ENCODE measurements at places on chromosomes 3 and 15.

DNA sequence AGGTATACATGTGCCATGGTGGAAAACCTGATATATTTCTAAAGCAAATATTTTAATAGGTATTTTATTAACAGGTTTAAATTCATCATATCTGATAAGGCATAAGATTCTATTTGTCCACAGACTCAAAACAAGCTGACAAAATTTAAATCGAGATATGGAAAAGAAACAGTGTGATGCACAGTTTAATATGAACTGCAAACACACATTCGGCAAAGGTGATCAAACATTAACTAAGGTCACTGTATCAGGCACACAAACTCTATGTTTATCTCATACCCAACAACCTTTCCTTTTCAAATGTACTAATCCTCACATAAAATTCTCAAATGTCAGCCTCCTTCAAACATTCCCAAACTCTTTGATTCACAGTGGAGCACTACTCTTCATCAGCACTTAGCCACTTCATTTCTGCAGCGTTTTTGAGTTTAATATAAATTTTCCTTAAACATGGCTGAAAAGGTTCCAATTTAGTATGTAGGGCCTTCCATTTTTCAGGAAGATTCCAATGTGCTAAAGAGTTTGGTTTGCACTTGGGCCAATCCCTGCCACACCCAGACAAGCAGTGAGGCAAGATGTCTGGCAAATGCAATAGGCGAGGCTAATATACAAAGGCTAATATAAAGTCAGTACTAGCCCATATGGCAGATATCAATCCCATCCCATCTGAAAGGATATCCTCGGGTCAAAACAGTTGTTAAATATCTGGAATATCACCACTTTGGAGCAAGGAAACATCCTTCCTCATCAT, 84.6 kb downstream of the GBE1 start:
- DNase-seq, result no peak

DNA sequence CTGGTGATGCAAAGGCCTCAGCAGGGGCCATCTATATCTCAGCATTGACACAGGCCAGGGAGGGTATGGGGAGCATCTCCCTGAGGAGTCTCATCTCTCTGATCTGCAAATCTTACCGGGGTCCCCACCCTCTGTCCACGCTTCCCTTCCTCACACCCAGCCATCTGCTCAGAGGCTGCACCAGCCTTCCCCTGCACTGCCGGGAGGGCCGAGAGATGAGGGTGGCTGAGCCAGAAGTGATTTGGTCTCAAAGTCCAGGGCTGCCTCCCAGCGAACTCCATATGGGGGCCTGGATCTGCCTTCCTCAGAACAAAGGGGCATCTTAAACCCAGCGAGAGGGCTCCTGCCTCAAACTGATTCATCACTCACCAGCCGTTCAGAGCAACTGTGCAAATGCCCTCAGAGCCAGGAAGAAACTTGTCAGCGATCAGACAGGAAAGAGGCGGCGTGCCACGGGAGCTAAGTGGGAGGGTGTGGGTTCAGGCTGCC, 4.6 kb downstream of the IGDCC3 start:
- DNase-seq, result no peak

GRCh38 chr15:64884679-64885078, 27.0 kb upstream of the ANKDD1A start:
- no peak for DNase-seq

GRCh38 chr3:47223755-47224154, 58.8 kb downstream of the KIF9 start:
- DNase-seq, result no peak

DNA sequence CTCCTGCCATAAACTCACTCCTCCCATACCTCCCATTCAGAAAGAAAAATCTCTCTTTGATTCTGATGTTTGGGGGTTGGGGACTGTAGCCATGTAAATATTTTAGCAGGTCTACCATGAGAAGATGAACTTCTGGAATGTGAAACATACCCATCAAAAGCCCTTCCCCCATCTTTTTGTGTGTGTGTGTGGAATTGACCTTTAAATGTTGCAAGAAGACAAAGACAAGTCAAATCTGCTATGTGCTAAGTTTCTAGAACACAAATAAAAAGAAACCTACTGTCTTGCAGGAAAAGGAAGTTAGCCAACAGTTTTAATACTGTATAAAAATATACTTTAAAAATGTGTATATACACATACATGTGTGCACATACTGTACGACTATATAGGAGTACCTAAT, 29.7 kb upstream of the USP50 start:
- no peak for DNase-seq

DNA sequence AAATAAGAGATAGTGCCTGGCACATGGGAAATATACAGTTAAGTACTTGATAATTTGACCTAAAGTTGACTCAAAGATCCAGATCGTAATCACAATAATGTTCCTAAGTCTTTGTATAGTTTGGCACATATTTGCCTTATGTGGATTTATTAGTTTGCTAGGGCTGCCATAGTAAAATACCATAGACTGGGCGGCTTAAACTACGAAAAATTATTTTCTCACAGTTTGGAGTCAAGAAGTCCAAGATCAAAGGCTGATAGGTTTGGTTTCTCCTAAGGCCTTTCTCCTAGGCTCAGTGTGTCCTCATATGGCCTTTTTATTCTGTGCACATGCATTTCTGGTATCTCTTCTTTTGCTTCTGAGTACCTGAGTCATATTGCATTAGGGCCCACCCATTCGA, 453.7 kb downstream of the NAALADL2 start:
- no peak for DNase-seq

All from memory B cell (primary cell).